ENCODE measurements at places on chromosomes 4 and X.

DNA sequence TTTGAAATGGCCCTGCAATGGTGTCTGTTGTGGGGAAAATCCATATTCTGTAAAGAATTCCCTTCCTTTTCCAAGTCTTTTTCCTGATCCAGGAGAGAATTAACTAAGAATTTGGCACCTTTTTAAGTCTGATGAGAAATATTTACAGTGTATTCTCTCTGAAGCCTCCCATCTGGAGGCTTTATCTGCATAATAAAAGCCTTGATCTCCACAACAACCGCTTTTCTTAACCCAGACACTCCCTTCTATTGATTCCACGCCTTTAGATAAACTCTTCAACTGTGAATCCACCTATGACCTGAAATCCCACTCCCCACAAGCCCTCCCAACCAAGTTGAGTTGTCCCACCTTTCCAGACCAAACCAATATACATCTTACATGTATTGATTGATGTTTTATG is 43.1 kb upstream of the TMPRSS11E start:
- no peak for DNase-seq

GRCh38 chrX:115284877-115285276 is 4.6 kb upstream of the LUZP4 start:
- DNase-seq: no peak

DNA sequence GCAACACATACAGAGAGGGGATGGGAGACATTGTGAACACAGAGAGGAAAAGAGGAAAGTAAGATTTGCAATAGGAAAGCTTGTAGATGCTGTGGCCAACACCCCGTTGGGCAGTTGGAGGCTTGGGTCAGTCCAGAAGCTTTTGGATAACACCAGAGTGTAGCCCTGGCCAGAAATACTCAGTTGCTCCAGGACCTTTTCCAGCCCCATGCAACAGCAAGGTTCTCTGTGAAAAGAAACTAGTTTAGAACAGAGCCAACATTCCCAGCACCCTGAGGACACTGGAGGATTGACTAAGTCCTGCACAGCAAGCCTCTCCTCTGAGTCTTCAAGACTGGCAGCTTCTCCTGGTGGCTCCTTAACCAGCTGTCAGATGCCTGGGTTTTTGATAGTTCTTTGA is 27.9 kb upstream of the NAF1 start:
- DNase-seq: no peak

GRCh38 chrX:40030205-40030604 is 67.6 kb downstream of the BCOR start:
- no peak for DNase-seq

DNA sequence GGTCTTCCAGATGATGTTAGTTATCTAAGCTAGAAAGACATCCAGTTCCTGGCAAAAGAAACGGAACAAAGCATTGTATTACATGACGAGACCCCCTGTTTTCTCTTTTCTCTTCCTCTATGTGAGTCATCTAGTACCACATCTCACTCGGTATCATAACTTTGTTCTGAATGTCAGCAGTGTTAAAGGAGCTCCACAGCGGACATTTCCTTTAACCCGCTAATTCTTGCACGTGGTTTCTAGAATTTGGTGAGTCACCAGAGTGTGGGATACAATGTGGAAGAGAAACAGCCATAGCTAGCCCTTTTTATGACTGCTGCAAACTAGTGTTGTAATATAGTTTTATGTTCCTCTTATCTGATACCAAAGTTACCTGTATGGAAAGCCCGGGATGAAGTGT is 243.7 kb downstream of the TENM3 start:
- no peak for DNase-seq

DNA sequence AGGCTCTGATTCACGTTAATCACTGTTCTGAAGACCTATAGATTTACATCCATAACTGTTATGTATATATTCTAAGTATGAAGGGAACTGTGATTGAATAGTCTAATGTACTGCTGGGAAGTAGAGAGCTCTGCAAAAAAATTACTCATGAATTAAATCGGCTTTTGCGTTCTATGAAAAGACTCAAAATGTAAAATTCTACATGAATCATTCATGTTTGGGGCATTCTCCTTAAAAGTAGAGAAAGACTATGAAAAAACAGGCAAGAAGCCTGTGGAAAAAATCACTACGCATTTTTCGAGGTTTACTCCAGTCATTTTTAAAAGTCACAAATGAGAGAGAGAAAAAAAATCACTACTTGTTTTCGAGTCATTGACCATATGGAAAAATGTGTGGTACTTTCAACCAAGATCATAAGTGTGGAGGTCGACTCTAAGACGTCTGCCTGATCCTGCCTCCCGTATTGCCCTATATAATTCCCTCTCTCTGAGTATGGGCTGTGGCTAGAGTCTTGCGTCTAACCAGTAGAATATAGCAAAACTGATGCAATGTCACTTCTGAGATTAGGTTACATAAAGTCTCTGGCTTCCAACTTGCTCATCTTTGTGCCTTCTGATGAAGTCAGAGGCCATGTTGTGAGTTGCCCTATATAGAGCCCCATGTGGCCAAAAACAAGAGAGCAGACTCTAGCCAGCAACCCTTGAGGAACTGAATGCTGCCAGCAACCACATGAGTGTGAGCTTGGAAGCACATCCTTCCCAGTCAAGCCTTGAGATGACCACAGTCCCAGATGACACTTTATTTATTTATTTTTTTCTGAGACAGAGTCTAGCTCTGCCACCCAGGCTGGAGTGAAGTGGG is 32.1 kb upstream of the VEGFD start:
- no peak for DNase-seq

GRCh38 chrX:6959006-6959405 is 188.5 kb upstream of the STS start:
- no peak for DNase-seq

DNA sequence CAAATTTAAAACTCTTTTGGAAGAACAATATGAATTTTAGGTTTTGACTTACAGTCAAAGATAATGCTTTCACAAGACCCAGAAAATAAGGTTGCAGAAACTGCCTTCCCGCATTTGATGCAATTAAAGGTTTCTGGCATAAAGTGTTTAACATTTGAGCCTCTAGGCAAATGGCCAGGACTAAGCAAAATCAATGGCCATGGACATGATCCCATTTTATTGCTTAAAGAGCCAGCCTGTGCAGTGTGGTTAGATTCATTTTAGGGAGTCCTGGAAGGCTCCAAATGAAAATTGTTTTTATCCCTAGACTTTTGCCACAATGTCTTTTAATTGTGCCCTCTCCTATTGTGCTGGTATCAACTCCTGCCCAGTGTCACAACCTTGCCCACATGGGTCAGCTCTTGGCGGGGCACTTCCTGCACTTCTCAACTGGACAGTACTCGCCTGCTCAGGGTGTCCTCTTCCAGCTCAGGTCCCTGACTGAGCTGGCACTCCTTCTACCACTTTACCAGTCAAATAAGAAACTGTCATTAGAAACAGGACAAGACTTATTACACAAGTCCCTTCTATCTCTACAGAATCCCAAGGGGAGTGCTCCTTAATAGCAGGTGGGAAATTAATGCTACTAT is 208.4 kb upstream of the NPY2R start:
- DNase-seq: no peak

DNA sequence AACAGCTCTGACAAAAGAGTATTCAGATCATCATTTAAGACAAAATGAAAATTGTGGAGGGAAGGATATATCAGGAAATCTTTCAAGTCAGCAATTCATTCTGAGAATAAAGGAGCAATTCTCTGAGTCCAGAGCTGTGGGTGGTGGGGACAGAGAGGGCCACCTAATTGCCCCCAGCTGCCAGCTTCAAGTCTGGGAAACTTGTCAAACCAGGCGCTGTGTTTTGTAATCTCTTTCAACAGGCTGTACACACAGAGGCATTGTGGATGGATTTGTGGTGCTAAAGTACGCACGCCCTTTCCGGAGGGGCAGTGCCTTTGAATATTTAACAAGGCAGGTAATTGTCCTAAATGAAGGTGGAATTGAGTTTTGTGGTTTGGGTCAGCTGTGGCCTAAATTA is 591.1 kb upstream of the BOD1L1 start:
- DNase-seq: no peak
